ENCODE measurements at places on chromosomes 6 and 20.
A peak's percentile ranks its signal among the peaks of the same experiment; 100 is the strongest.

DNA sequence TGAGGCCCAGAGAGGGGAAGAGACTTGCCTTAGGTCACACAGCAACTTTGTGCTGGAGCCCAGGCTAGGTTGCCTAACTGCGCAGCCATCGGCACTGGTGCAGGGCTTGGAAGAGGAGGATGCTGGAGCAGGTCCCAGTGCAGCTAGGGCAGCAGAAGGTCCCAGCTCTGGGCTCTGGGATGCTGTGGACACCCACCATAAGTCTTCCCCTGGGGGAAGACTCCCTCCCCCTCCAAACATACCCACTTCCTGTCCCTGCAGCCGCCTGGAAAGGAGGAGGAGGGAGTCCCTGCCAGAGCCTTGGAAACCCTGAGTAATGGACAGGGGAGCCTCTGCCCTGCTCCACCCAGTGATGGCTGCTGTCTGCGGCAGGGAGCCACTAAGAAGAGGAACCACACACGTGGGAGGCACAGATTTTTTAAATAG, 93.6 kb downstream of the NCR2 start:
- peak; percentile 28 for DNase-seq

DNA sequence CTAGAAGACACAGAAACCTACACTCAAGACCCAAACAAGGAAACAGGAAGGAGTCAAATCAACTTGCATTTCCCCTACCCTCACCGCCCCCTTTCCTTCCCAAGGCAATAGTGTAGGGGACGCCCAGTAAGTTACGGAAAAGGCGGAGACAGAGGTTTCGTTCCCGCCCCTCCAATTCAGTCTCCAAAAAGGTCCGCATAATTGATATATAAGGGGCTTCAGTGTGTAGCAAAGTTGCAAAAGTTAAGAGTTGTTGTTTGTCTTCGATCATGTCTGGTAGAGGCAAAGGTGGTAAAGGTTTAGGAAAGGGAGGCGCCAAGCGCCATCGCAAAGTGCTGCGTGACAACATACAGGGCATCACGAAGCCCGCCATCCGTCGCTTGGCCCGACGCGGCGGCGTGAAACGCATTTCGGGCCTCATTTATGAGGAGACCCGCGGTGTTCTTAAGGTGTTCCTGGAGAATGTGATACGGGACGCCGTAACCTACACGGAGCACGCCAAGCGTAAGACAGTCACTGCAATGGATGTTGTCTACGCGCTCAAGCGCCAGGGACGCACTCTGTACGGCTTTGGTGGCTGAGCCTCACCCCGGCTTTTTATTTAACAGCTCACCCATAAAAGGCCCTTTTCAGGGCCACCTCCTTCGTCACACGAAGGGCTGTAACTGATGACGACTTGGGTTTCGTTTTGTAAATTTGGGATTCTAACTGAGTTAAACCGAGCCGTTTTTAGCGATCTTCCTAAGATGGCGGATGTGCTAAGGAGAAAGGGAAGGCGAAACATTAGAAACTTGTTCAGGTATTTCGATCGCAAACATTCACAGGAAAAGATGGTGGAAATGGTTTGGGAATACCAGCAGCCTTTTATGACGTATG, 124.6 kb upstream of the BTN3A2 start:
- DNase-seq = peak; percentile 70

- DNase-seq = peak; percentile 91
Measured at GRCh38 chr20:43938932-43939761, 24.5 kb downstream of the TOX2 start.

- DNase-seq = no peak
Measured at GRCh38 chr6:11248974-11249761, 16.7 kb upstream of the NEDD9 start.

GRCh38 chr20:41734506-41734945, 116.3 kb upstream of the CHD6 start:
- peak; percentile 45 for DNase-seq

DNA sequence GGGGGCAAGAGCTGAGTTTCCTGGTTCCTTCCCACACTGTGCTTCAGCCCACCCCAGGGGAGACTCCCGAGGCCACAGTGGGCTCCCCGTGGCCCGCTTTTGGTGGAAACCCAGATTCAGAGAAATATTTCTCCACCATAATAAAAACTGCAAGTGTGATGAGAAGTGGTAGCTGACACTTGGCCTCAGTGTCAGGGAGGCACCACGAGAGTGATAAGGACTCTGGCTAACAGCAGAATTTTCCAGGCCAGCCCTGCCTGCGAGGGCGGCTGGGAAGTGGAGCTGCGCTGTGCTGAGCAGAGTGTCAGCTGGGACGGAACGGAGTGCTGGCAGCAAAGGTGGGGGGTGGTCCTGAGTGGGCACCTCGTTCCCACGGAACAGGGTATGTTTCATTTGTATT, 22.5 kb downstream of the SPATA2 start:
- DNase-seq = no peak

Data from thyroid gland (tissue), 4 donors.